Substantia nigra (tissue), 51 donors: ENCODE measurements at places on chromosomes 3 and 15.

- no peak for DNase-seq
These were observed at the start of gene PLSCR5 for GRCh38 chr3:146605106-146605505. TSS of gene PLSCR5 (minus strand) at chr3:146605346. CDS start at chr3:146605212, 134 bp downstream.

GRCh38 chr3:114760679-114761078, 386.4 kb downstream of the ZBTB20 start:
- DNase-seq, result no peak

DNA sequence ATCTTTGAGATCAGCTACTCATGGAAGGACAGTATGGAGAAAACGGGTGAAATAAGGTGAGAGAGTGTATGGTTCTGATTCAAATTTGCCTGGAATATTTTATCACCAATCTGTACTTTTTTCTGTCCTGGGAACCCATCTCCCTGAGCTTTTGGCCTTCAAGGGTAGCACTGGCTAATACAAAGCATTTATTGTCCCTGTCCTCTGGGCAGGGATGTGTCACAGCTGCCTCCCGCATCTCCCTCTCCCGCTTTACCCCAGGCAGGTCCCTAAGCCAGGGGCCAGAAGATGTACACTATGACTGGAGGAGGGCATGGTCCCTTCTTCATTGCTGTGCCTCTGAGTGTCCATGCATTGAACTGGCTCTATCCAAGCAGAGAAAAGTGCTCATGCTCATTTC, 201.7 kb upstream of the CHRNA7 start:
- DNase-seq, result no peak

GRCh38 chr3:100033184-100033583, 81.1 kb downstream of the FILIP1L start:
- no peak for DNase-seq
